ENCODE measurements at places on chromosomes 6 and 20.

DNA sequence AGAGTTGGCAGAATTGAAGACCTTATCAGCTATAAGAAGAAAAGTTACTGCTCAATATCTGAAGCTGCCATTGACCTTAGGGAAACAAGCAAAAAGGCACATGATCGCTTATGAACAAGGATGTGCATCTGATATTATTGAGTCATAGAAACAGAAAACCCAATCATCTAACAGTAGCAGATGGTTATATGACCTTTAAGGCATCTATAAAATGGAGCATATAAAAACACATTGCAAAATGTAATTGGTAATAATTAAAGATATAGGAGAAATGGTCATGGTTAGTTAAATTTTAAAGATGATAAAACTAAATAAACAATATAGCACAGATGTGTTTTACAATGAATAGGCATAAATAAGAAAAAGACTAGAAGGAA is 260.1 kb upstream of the TAB2 start:
- DNase-seq, result no peak

DNA sequence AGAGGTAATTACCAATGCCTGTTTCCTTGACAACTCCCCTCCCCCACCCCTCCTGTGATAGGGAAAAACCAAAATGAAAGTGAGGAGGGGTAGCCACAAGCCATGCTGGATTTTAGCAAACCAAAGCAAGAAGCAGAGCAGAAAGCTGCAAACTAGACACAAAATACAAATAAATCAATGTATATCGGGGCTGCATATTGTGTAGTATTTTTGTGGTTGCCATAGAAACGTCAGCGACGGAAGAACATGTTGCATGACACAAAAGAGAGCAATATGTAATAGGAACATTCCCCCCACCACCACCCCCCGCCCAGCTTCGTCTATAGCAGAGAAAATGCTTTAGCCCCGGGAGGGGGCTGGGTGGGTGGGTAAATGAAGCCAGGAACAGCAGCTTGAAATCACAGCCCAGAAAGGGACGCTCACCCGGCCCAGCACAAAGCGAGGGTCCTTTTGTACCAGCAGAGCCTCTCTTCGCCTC is 548 bp downstream of the AGPAT4 start:
- DNase-seq, result peak; percentile 1

DNA sequence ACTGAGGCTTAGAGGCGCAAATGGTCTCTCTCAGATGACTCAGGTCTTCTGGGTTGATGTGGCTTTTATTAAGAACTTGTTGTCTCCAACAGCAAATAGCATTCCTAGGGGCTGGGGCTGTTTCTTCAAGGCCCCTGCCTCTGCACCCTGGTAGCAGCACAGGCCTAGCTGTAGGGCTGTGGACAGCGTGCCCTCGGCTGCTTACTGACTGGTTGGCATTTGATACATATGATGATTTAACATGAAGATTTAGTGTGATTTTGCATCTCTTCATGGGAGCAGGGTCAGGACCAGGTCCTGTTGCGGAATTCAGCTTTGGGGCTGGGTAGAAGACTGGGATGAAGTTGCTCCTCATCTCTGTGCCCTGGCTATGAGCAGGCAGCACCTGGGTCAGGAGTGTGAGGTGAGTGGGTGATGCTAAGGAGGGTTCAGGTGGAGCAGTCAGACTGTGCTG is 24.3 kb upstream of the IER3 start:
- no peak for DNase-seq

DNA sequence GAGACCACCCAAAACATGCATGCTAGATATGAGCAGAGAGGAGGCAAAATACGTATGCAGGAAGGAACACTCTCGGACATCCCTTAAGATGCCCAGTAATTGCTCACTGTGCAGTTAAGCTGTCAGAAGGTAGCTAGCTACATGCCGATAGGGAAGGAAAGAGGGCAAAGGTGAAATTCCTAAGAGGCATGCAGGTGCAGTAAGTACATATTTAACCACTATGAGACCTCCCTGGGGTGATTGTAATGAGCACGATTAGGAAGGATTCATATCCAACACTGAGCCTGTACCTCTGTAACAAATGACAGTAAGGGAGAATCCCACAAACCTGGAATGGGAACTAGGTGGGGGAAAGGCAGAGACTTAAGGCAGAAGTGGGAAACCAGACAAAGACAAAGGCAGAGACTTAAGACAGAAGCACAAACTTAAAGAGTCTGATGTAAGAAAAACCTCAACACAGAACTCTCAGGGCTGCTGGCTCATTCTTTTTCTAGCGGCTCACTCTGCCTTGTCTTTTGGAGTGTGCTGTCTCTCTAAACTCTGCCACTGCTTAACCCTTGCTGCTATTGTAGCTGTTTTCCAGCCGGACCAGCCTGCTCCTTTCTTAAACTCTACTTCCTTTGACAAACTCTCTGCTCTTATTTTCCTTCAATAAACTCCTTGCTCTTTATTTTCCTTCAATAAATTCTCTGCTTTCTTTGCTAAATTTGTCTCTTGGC is 148.1 kb downstream of the UBE3D start:
- no peak for DNase-seq

GRCh38 chr6:111551521-111552231 is 54.0 kb downstream of the TRAF3IP2 start:
- DNase-seq, result no peak

GRCh38 chr20:5844063-5844681 is 94.0 kb downstream of the SHLD1 start:
- DNase-seq, result peak; percentile 48

GRCh38 chr6:157151989-157152388 is 171.3 kb downstream of the TMEM242 start:
- DNase-seq, result no peak

DNA sequence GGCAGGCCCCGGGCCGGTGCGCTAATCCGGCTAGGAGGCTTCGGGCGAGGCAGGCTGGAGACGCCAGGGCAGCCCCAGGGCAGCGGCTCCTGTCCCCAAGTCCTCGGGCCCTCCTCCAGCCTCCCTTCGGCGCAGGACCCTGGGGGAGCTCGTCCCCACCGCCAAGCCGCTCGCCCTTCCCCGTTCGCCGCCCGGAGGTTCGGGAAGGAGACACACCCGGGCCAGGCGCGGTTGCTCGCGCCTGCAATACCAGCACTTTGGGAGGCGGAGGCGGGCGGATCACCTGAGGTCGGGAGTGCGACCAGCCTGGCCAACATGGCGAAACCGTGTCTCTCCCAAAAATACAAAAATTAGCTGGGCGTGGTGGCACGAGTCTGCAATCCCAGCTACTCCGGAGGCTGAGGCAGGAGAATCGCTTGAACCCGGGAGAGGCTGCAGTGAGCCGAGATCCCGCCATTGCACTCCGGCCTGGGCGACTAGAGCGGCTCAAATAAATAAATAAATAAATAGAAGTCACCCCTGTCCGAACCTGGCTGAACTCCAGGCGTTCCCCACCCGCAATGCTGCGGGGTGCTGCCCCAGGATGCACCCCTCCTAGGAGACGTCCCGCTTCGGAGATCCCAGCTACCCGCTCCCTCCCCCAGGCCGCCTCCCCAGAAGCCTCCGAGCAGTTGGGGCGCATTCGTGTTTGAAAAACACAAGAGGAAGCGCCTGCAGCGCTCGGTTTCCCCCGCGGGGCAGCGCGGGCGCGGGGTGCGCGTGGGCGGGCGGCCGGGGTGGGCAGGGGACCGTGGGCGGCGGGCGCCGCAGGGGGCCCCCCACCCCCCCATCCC is 27.5 kb downstream of the SERPINB9 start:
- DNase-seq, result no peak

DNA sequence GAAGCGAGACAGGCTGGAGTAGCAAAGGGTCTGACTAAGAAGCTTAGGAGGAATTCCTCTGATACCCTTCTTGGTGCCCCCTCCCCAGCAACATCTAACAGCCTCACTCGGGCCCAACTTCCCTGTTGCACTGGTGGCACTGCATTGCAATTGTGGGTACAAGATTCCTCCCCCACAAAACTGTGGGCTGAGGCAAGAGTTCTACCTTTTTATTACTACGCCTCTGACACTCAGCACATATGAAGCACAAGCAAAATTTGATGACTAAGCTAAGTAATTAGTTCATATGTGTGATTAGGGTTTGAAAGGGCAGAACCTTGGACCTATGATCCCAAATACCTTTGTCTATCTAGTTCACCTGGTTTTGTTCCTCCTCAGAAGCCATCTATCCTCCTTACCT is 83.5 kb downstream of the ZHX3 start:
- DNase-seq, result no peak

- peak; percentile 46 for DNase-seq
Observed at GRCh38 chr6:2790588-2791449, 25.6 kb downstream of the WRNIP1 start.

DNA sequence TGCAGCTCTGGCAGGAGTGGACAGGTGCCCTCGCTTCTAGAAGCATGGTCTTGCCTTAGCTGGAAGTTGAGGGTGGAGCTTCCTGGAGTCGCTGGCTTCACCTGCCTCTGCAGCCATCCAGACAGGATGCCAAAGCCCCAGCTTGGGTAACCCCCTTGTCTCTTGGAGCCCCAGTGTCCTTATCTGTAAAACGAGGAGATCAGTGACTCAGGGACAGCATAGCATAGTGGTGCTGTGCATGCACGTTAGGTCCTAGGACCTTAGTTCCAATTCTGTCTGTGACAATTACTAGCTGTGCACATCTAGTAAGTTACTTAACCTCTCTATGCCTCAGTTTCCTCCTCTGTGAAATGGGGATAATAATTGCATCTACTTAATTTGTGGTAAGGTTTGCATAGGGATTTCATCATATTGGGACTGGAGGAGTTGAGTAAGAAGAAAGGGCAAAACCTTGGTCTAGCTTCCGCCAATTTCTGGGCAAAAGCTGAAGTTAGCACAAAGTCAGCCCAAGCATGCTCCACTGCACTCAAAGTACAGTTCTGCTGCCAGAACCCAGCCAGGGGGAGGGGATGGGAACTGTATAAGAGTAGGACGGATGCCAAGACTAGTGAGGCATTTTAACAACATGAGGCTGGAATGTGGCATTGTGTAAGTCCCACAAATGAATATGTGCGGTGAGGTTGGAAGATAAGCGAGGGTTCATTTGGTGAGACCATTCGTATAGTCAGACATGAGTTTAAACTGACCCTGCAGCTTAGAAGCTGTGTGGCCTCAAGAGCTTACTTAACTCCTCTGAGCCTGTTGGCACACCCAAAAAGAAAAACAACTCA is 24.5 kb downstream of the TOX2 start:
- no peak for DNase-seq

GRCh38 chr6:193773-194310 is 98.4 kb upstream of the DUSP22 start:
- no peak for DNase-seq

- DNase-seq, result no peak
Observed at GRCh38 chr20:64092258-64093012, 8.2 kb upstream of the LKAAEAR1 start.

DNA sequence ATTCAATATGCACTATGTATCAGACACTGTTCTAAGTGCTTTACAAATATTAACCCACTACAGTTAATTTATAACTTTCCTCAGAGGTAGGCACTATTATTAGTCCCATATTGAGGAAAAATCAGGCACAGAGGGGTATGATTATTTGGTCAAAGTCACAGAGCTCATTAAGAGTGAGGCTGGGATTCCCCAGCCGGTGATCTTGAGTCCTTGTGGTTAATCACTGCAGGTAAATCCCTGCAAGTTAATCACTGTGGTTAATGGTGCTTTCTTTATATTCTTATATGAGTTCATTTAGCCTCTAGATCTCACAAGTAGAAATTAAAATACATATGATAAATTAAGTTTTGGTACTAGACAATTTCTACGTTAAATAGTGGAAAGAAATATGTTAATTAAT is 9.2 kb downstream of the CRYBG1 start:
- no peak for DNase-seq

GRCh38 chr6:166911248-166911677 is 45.1 kb downstream of the RNASET2 start:
- no peak for DNase-seq
